HS-27A (cell line): ENCODE measurements at places on chromosomes 11 and 22.

GRCh38 chr11:114060392-114061047 lies 1.0 kb downstream of the ZBTB16 start:
- no peak for DNase-seq

GRCh38 chr11:108997826-108998225 lies 333.0 kb downstream of the DDX10 start:
- no peak for DNase-seq

- no peak for DNase-seq
Measured at GRCh38 chr22:21902296-21903087, 35.0 kb upstream of the MAPK1 start.

GRCh38 chr11:68665436-68665835 lies 18.9 kb upstream of the GAL start:
- no peak for DNase-seq

GRCh38 chr22:37427135-37427710 lies at the start of gene ELFN2:
ELFN2 (minus strand) TSS chr22:37427479; CDS start chr22:37375534, 51,945 bp downstream.
- no peak for DNase-seq
